GM23248 (cell line): ENCODE measurements at places on chromosomes 4 and X.

DNA sequence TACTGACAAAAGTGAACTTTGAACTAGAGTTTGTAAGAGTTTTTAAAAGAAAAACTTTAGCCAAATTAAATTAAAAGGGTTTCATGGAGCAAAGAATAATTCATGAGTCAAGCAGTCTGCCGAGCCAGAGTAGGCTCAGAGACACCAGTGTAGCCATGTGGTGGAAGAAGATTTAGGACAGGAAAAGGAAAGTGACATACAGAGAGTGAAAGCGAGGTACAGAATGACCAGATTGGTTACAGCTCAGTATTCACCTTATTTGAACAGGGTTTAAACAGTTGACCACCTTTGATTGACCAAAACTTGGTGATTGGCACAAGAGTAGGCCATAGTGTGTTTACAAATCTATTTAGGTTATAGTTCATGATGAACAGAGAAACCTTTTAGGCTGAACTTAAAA is 377.8 kb downstream of the KLHL4 start:
- no peaks in the 10 kb centered on the region for H3K36me3 ChIP-seq
- H3K4me3 ChIP-seq, result no peak overlapping the region
- H3K27me3 ChIP-seq, result no peaks in the 10 kb centered on the region
- no peak overlapping the region for H3K27ac ChIP-seq
- DNase-seq, result no peak

GRCh38 chr4:182265881-182266280 is 22.7 kb downstream of the TENM3 start:
- no peaks in the 10 kb centered on the region for H3K36me3 ChIP-seq
- H3K27me3 ChIP-seq, result no peaks in the 10 kb centered on the region
- H3K4me3 ChIP-seq, result no peak overlapping the region

DNA sequence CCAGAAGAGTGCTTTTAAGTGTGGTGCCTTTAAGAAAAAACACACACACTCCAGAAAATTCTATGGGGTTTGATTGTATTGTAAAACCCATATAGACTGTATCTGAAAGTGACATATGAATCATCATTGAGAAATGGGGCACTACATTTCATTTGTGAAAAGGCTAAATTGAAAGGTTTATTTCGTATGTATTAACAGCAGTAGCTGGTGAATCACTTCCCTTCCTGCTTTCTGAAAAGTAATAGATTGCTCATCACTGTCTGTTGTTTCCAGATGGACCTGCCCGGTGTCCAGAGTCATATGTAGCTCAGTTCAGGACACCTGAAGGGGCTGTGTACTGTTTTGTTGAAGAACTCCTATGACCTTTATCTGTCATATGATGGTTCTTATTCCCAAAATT is 28.1 kb upstream of the HPRT1 start:
- no peaks in the 10 kb centered on the region for H3K27me3 ChIP-seq
- H3K27ac ChIP-seq, result no peak overlapping the region
- DNase-seq, result peak; percentile 71
- peaks cover 5% of the 10 kb centered on the region for H3K4me1 ChIP-seq
- H3K36me3 ChIP-seq, result no peaks in the 10 kb centered on the region
- no peak overlapping the region for H3K4me3 ChIP-seq

- peak; percentile 49 for DNase-seq
- H3K4me3 ChIP-seq, result no peak overlapping the region
- no peaks in the 10 kb centered on the region for H3K36me3 ChIP-seq
- no peaks in the 10 kb centered on the region for H3K4me1 ChIP-seq
- H3K27ac ChIP-seq, result no peak overlapping the region
- H3K27me3 ChIP-seq, result no peaks in the 10 kb centered on the region
These were observed 8.4 kb downstream of the NIPAL1 start for GRCh38 chr4:48025005-48025404.

- H3K36me3 ChIP-seq, result no peaks in the 10 kb centered on the region
- H3K4me3 ChIP-seq, result no peak overlapping the region
- no peaks in the 10 kb centered on the region for H3K27me3 ChIP-seq
- H3K27ac ChIP-seq, result peak overlapping the region; percentile 57; the same call in 1 of the 2 replicates
These were observed 64.0 kb downstream of the POLR2B start for GRCh38 chr4:57042711-57043169.

- DNase-seq, result peak; percentile 28
- H3K4me1 ChIP-seq, result peaks cover 21% of the 10 kb centered on the region
- H3K36me3 ChIP-seq, result no peaks in the 10 kb centered on the region
- H3K4me3 ChIP-seq, result peak overlapping the region; percentile 86
- H3K27ac ChIP-seq, result peak overlapping the region; percentile 77
These were observed 36.9 kb downstream of the NLGN3 start for GRCh38 chrX:71181558-71181909.

GRCh38 chr4:177229331-177229730 is 80.3 kb upstream of the NEIL3 start:
- no peaks in the 10 kb centered on the region for H3K27me3 ChIP-seq
- peak; percentile 32 for DNase-seq
- peaks cover 6% of the 10 kb centered on the region; the same call in 1 of the 2 replicates for H3K4me1 ChIP-seq
- H3K36me3 ChIP-seq, result no peaks in the 10 kb centered on the region

DNA sequence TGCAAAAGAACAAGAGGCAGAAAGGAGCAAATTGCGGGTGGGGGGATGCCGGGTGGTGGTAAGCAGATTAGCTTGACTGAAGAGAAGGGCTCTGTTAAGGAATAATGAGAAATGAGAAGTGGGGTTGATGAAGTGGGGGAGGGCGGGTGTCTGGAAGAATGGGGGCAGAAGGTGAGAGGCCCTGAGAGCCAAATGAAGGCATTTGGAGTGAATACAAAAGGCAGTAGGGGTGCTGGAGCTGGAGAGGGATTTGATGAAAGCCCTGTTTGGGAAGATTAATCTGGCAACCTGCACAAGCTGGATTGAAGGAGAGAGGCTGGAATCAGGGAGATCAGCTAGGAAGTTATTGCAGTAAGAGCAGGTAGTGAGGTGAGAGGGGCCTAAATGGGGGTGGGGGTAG is 82.1 kb downstream of the GUCY2F start:
- no peaks in the 10 kb centered on the region for H3K27me3 ChIP-seq
- no peaks in the 10 kb centered on the region for H3K36me3 ChIP-seq
- no peak overlapping the region for H3K27ac ChIP-seq
- DNase-seq, result no peak
- H3K4me3 ChIP-seq, result no peak overlapping the region
- H3K4me1 ChIP-seq, result no peaks in the 10 kb centered on the region

- H3K4me3 ChIP-seq, result no peak overlapping the region
- no peaks in the 10 kb centered on the region for H3K4me1 ChIP-seq
- H3K36me3 ChIP-seq, result no peaks in the 10 kb centered on the region
- no peaks in the 10 kb centered on the region for H3K27me3 ChIP-seq
- no peak overlapping the region for H3K27ac ChIP-seq
These were observed 8.0 kb downstream of the FAM241A start for GRCh38 chr4:112153211-112153791.

- DNase-seq, result peak; percentile 5
- H3K27ac ChIP-seq, result no peak overlapping the region
- H3K4me3 ChIP-seq, result peak overlapping the region; percentile 80
- H3K36me3 ChIP-seq, result no peaks in the 10 kb centered on the region
These were observed 40.0 kb downstream of the ARSD start for GRCh38 chrX:2889045-2889605.

- H3K27me3 ChIP-seq, result no peaks in the 10 kb centered on the region
- no peaks in the 10 kb centered on the region for H3K4me1 ChIP-seq
- H3K27ac ChIP-seq, result no peak overlapping the region
- DNase-seq, result peak; percentile 38
- no peaks in the 10 kb centered on the region for H3K36me3 ChIP-seq
These were observed 241.1 kb downstream of the TACR3 start for GRCh38 chr4:103478734-103479133.

DNA sequence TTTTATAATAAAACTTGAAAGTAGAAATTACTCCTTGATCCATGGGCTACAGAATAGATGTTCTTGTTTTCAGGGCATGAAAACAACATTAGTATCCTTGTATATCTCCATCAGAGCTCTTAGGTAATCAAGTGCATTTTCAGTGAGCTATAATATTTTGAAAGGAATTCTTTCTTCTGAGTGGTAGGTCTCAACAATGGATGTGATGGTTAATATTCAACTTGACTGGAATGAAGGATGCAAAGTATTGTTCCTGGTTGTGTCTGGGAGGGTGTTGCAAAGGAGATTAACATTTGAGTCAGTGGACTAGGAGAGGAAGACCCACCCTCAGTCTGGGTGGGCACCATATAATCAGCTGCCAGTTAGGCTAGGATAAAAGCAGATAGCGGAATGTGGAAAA is 100.1 kb downstream of the LCORL start:
- H3K27me3 ChIP-seq, result no peaks in the 10 kb centered on the region
- no peaks in the 10 kb centered on the region for H3K36me3 ChIP-seq
- H3K4me1 ChIP-seq, result no peaks in the 10 kb centered on the region
- no peak for DNase-seq
- H3K27ac ChIP-seq, result no peak overlapping the region
- H3K4me3 ChIP-seq, result no peak overlapping the region
